ENCODE measurements at places on chromosomes 1 and 21. TPM values are rescaled to one million over a fixed set of nuclear protein-coding genes. Genes with fewer than 3 reads are reported as not detected.

DNA sequence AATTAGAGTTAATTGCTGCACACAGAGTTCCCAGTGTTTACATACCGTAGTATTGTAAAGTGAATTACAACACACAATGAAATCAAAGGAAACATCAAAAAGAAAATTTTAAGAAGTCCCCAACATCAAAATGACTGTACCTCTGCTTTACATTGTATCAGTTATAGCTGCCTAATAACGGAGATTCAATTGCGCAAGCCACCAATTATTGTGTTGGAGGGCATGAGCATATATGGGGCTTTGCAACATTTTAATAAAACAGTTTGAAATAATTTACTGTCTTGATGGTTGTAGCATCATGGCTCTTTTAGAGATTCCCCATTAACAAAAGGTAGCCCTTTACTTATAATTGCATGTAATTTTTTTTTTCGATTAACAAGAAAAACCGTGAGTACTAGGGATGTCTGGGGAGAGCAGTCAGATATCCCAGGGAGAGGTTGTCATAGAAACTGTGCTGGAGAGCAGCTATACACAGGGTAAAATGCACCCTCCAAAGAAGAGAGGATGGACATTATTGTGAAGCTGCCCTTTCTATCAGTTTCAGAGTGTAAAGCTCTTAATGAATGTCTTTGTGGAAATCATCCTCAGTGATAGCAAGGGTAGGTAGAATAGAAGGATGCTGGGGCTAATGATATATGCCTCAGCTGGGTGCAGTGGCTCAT lies 55.9 kb upstream of the BTG3 start:
- no peak for ATAC-seq

DNA sequence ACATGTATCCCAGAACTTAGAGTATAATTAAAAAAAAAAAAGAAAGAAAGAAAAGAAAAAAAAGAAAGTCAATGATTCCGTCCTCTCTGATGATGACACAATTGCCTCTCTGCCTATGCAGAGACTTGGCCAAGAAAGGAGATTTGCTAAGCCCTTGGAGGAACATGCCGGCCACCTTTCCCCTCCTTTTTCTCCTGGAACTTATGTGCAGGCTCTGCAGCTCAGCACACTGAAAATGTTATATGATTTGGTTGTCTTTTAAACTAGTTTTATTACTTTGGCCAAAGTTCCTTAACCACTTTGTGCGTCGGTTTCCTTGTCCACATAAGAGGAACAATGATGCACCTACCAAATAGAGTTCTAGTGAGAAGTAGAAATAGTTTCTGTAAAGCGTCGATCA lies 111.4 kb upstream of the ZNF644 start:
- ATAC-seq: no peak

- peak; percentile 78 for ATAC-seq
These were observed 14.9 kb upstream of the IFNLR1 start for GRCh38 chr1:24201941-24202440.

- peak; percentile 87 for ATAC-seq
These were observed at the start of gene DNAH14 for GRCh38 chr1:224929335-224930237. DNAH14 (plus strand) TSS chr1:224929675; CDS start chr1:224952703, 23,028 bp downstream.

- ATAC-seq: no peak
These were observed 16.1 kb downstream of the LRP8 start for GRCh38 chr1:53311702-53312305.

DNA sequence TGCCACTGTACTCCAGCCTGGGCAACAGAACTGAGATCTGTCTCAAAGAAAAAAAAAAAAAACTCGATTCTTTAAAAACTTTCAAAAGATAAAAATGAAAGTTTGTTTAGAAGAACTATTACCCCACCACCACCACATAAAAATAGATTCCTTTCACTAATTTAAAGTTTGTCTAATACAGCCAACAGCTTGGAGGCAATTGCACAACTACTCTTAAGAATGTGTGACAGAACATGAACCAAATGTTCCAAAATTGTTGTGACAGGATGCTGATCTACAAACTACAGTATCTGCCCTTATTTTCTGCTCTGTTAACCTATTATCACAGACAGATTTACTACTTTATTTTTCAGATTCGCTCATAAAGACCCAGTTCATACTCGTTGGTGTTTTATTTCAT lies 5.5 kb upstream of the TGFBR3 start:
- ATAC-seq: no peak

LCE1C gene
- 1.00 TPM for total RNA-seq

DNA sequence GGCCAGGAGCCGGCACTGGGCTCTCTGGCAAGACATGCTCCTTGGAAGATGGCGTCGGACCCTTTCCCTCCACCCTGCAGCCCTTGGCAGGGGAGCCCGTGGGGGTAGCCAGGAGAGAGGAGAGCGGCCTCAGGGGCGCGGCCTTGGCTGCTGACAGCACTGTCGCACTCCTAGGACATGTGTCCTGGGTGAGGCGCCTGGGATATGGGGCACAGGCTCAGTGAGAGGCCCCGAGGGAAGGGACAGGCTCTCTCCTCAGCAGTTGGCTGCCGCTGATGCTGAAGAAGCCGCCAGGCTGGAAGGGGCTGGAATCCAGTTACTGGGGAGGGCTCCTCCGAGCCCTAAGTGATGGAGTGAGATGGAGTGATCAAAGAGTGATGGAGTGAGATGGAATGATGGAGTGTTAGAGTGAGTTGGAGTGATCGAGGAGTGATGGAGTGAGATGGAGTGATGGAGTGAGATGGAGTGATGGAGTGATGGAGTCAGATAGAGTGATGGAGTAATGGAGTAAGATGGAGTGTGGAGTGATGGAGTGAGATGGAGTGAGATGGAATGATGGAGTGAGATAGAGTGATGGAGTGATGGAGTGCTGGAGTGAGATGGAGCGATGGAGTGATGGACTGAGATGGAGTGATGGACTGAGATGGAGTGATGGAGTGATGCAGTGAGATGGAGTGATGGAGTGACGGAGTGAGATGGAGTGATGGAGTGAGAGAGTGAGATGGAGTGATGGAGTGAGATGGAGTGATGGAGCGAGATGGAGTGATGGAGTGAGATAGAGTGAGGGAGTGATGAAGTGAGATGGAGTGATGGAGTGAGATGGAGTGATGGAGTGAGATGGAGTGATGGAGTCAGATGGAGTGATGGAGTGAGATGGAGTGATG lies 27.6 kb upstream of the PKP1 start:
- ATAC-seq: no peak

Measured in esophagus mucosa (tissue), 1 donor.